ENCODE measurements at places on chromosomes 2 and 18. TPM values are rescaled to one million over a fixed set of nuclear protein-coding genes. Genes with fewer than 3 reads are reported as not detected.

GRCh38 chr2:43221763-43222474, 4.5 kb downstream of the ZFP36L2 start:
- DNase-seq = peak; percentile 97

DNA sequence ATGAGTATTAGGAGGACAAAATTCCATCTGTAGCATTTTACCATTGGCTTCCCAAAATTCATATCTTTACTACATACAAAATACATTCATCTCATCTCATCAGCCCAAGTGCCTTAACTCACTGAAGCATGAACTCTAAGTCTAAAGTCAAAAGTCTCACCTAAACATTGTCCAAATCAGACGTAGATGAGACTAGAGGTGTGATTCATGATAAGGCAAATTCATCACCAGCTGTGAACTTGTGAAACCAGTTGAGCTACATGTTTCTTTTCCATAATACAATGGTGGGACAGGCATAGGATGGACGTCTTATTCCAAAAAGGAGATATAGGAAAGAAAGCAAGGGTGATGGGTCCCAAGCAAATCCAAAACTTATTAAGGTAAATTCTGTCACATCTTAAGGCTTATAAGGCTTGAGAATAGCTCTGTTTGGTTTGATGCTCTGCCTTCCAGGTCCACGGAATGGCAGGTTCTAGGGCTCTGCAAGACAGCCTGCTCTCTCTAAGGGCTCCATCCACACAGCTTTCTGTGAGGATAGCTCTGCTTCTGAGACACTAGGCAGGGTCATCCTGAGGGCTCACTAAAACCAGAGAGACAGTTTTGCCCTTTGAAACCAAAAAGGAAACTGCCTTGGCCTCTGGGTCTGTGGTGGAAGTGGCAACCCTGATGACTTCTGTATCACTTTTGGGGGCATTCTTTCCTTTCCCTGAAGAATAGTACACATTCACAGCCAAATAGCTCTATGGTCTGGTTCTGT, 9.6 kb downstream of the IFIH1 start:
- DNase-seq = no peak

GRCh38 chr2:55168221-55169154, 63.6 kb downstream of the CLHC1 start:
- DNase-seq = peak; percentile 85

- peak; percentile 95 for DNase-seq
Observed at GRCh38 chr2:101151146-101151858, at the start of gene TBC1D8. Gene TBC1D8, minus strand, starts transcription at chr2:101151382. Its CDS starts 129 bp downstream, at chr2:101151253.

GRCh38 chr18:74266161-74266560, 25.6 kb downstream of the CYB5A start:
- no peak for DNase-seq

DNA sequence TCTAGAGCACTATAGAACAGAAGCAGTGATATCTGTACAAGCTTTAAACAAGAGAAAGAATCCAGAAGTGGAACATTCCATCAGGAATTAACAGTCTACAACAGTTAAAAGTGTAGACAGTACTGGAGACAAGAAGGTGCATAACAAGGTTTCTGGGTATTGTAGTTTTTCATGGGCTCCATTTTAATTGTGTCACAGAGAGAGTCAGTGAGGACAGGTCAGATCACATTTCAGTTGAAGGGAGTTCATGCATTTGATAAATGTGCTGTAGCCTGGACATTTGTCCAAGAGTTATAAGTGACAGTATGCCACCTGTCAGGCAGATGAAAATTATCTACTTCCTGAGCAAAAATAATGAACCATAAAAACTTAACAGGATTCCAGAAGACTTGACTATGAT, 328.6 kb downstream of the CNTNAP5 start:
- no peak for DNase-seq

- DNase-seq = no peak
Observed at GRCh38 chr2:177748360-177748759, 324.2 kb downstream of the PDE11A start.

- no peak for DNase-seq
Observed at GRCh38 chr2:237431837-237432236, 17.9 kb upstream of the COL6A3 start.

DNA sequence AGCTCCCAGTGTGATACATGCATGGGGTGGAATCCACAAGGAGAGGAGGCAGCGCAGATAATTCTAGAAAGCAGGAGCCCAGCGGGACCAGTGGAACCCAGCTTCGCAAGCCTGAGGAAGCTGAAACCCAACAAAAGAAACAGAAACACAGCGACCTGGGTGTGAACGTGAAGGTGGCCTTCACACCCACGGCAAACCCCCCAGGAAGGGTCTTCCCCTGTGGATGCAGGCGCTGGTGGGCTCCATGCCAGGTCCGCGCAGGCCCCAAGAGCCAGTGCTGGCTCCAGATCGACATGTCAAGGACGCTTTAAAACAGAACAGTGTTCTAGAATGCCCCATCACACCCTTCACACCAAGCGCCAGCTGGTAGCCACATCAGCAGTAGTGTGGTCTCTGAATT, 22.1 kb downstream of the KIF1A start:
- peak; percentile 53 for DNase-seq

- no peak for DNase-seq
Observed at GRCh38 chr18:78998371-78999071, 18.9 kb downstream of the SALL3 start.

DNA sequence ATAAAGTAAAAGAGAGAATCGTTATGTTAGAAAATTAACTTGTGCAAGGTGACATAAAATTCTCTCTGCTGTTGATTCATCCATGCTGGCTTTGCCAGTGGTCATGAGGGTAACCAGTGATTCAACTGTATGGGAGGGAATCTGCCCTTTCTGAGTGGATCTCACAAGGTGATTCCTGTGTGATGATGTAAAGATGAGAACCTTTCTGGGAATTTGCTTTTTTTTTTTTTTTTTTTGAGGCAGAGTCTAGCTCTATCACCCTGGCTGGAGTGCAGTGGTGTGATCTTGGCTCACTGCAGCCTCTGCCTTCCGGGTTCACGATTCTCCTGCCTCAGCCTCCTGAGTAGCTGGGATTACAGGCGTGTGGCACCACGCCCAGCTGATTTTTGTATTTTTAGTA, 23.3 kb downstream of the RAB31 start:
- DNase-seq = peak; percentile 28

- no peak for DNase-seq
Observed at GRCh38 chr2:51695531-51695930, 663.6 kb upstream of the NRXN1 start.

DNA sequence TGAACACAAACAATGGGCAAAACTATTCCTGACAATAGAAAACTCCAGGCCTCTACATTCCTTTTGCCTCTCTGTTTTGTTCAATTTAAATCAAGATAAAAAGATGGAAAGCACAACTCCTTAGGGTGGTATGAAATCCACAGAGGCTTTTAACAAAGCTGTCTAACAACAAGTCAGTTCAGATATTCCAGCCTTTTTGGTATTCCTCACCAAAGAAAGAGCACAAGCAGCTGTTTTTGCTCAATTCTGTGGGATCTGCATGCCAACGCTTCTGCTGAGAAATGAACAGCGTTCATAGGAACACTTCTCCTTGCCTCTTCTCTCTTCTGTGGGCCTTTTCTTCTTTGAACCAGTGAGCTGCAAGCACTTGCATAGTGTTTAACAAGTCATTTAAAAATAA, 411.6 kb upstream of the TCF4 start:
- no peak for DNase-seq

DNA sequence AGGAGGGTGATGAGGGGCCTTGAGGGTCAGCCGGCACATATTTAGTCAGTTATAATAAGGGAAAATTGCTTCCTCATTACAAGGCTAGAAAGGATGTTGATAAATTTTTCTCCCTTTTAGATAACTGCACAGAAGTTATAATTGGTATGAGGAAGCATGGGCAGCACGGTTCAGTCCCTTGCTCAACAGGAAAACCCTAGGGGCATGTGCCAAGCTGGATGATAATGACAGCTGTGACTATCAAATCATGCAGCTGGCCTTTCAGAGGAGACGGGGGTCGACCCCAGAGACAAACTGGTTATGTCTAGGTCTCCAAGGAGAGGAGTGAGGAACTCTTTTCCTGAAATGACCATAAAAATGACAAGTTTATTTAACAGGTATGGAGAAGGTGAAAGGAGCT, 448.1 kb upstream of the VRK2 start:
- DNase-seq = no peak

- peak; percentile 20 for DNase-seq
Observed at GRCh38 chr2:235157746-235158482, 206.1 kb downstream of the SH3BP4 start.

DNA sequence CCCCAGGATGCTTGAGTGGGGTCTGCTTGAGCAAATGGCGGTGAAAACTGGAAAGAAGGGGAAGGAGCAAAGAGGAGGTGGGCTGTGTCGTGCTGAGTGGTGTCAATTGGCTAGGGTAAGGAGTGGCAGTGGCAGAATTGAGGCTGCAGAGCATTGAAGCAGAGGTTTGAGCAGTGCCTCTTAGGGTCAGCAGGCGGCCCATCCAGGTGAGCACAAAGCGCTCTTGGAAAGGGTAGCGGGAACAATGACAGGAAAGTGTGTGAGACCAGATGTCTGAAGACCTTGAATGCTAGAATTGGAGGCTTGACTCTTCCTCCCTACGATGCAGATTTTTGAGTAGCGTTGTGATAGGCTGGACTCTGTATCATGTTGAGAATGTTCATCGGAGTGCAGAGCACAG, 39.3 kb upstream of the IL1R1 start:
- no peak for DNase-seq

- no peak for DNase-seq
Observed at GRCh38 chr2:37143974-37144373, 12.8 kb downstream of the EIF2AK2 start.

DNA sequence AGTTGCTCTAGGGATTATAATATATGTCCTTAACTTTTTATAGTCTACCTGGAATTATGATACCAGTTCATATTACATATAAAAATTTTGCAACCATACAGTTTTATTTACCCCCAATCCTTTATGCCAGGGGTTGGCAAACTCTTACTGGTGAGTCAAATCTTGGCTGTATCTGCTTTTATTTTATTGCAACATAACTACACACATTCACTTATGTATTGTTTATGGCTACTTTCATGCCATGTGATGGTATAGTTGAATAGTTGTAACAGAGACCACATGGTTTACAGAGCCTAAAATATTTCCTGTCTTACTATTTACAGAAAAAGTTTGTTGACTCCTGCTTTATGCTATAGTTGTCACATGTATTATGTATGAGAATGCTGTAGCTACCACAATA, 25.8 kb upstream of the DLX2 start:
- DNase-seq = no peak

- DNase-seq = peak; percentile 37
Observed at GRCh38 chr2:109214651-109215371, 85.8 kb downstream of the SH3RF3 start.

DNA sequence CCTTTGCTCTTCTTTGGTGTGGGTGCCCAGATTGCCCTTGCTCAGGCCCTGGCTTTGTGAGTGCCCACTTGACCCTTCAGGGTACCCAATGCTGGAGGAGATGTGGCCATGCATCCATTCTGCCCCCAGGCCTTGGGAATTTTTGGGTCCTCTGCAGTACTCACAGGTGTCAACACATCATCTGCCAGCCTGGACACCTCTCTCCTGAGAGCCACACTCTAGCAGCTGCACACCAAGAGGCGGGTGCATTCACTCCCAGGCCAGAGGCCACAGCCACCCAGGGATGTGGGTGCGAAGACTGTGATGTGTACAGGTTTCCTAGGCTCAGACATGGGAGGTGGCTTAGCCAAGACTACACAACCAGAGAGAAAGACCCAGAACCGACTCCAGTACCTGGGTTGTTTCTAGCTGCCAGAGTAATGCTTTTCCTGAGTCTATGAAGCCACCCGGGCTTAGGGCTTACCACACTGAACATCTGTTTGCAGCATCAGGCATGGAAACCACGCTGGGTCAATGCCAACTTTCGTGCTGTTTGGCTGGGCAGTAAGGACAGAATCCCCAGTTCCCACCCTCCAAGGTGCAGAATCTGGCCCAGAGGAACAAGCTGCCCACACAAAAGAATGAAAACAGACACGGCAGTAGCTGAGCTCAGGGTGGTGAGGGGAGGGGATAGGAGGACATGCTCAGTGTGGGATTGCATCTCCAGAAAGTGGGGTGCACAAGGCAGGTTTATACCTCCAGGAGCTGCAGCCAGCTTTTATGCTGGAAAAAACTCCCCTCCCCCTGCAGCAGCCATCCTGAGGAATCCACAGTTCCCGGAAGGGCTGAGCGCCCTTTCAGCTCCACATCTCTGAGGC, 40.1 kb downstream of the KCNF1 start:
- DNase-seq = no peak

DNA sequence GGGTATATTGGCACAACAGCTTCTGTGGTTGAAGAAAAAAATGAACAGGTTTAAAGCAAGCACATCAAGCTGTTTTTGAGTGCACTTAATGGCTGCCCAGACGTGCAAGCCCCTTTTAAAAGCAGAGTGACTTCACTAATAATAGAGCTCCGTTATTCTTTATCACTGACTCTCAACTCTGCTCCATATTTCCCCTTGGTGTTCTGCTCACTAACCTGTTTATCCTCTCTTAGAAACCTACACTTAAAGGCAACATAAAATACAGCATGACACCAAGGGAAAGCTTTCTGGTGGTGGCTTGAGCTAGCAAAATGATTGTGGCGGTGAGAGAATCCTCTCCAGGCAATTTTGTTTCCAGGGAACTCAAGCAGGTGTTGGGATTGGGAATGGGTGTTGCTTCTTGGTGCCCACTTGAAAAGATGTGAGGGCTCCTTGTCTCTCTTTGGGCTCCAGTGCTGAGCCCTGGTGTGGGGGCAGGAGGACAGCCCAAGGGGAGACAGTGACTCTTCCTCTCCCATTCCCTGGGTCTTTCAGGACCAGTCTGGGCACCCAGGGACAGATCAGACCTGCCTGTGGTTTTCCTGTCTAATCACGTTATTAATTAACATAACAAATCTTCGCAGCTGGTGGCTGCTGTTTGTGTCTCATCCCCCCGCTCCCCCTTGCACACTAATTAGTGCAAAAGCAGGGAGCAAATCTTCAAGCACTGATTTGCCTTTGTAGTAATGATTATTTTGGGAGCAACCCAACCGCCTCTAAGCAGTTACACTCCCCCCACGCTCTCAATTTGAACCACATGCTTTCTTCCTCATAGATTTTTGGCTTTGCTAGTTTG, 289.4 kb upstream of the CXCR4 start:
- no peak for DNase-seq

DNA sequence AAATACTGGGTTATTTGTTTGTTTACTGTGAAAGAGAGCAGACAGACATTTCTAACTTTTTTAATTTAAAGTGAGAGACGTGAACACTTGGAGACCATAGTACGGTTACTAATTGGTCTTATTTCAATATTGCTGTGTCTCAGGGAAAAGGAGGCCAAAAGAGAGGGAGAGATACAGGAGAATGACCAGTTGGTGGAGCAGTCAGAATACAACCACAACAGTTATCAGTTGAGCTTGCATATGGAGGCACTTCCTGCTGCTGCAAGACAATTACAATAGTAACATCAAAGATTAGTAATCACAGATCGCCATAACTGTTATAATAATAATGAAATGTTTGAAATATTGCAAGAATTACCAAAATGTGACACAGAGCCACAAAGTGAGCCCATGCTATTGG, 58.2 kb downstream of the TWSG1 start:
- no peak for DNase-seq

PRLH gene
- not detected for total RNA-seq

RGPD3 gene
- total RNA-seq = 0.36 TPM

CNDP1 gene
- total RNA-seq = not detected

GPR39 gene
- total RNA-seq = 0.66 TPM

PLEK gene
- 15.2 TPM for total RNA-seq

MSTN gene
- 0.83 TPM for total RNA-seq

TMEM198 gene
- 1.5 TPM for total RNA-seq

SKA1 gene
- not detected for total RNA-seq

C18orf32 gene
- 29.1 TPM for total RNA-seq

GNLY gene
- not detected for total RNA-seq

KIDINS220 gene
- total RNA-seq = 94.2 TPM

PHLPP1 gene
- 8.3 TPM for total RNA-seq
